ENCODE measurements at places on chromosomes 4 and X.

DNA sequence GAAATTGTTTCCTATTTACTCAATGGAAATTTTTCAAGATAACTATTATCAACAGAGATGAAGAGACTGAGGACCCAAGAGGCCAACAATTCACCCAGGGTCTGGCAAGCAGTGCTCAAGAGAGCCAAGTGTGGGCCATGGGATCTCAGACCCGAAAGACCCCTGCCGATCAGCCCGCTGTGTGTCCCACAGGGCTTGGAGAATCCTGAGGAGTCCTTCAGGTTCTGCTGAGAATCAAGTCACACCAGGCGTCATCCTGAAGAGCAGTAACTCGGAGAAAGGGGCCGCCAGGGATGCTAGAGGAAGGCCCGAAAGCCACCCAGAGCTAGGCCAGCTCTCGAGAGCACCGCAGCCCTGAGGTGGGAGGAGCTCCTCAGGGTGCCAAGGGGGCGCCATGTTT lies 48.7 kb downstream of the FGFRL1 start:
- DNase-seq = no peak

- DNase-seq = no peak
Measured at GRCh38 chrX:136048446-136048845, 63.2 kb downstream of the SLC9A6 start.

DNA sequence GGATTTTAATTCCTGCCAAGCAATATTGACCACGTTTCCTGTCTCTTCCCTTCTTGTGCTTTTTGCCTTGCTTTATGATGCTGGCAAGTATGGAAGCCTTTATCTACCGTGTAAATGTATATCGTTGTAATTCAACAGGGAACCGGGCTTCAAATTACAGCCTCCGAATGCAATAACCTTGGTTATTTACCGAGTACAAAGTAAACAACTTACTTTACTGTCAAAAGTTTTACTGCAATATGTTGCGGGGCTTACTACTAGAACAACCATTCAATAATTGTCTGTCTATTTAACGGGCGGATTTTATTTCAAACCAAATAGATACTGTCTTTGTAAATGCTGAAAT lies 73.1 kb downstream of the PALLD start:
- DNase-seq = no peak

DNA sequence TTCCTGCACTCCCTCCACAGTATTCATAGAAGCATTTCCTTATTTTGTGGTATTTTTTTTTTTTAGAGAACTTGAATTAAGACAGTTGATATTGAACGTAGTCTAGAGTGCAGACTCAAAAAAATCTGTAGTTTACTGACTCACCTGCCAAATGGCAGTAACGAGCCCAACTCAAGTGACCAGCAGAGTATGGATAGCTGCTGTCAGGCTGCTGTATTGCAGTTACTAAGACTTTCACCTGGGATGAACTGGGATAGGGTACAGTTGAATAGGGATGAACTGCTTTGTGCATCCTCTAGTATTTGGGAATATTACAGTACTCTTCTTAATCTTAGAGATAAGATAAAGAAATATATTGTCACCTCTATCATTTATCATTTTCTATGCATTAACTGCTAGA lies 7.0 kb upstream of the SLC7A11 start:
- DNase-seq = no peak

GRCh38 chr4:7850489-7850888 lies 89.2 kb downstream of the AFAP1 start:
- no peak for DNase-seq

DNA sequence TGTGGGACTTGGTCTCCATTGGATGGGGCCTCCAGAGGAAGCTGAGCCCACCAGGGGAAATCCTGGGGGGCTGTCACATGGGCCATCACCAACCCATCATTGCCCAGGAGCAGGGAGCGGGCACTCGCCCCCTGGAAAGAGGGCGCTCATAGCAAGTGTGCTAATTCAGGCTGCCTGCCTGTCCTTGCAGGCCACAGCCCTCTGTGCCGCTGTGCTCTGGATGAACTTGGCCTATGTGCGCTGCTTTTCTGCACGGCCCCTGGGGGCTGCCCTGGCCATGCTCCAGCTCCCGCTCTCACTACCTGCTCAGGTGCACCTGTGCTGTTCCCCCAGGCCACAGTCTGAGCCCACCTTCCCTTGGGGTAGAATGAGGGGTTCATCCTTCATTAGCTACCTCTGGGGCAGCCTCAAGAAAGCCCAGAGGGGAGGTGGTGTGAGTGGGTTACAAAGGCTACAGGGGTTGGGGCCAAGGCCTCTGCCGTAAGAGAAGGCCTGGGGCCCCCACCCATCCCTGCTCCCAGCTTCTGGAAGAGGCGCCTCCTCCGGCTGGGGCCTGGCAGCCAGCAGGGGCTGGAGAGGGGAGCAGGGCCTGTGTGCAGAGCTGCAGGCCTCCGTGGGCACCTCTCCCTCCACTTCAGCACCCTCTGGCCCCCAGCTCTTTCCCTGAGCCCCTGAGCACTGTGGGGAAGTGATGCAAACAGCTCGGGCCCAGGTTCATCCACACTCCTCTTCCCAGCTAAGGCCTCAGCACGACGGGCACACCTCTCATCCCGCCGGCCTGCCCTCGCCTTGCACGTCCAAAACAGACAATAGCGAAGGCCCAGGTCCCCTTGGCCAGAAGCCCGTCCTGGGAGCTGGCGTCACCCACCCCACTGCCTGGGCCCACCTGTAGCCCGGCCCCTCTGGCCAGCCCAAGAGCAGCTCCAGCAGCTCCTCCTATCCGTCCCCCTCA lies 8.9 kb downstream of the CFAP99 start:
- no peak for DNase-seq

Data from retinal pigment epithelial cell (primary cell).